NCI-H2081 (cell line): ENCODE measurements at places on chromosomes 12 and 14.

- DNase-seq, result no peak
These were observed 7.1 kb upstream of the SMUG1 start for GRCh38 chr12:54195737-54196347.

- no peak for DNase-seq
These were observed 156.1 kb upstream of the CCND2 start for GRCh38 chr12:4117386-4118016.

DNA sequence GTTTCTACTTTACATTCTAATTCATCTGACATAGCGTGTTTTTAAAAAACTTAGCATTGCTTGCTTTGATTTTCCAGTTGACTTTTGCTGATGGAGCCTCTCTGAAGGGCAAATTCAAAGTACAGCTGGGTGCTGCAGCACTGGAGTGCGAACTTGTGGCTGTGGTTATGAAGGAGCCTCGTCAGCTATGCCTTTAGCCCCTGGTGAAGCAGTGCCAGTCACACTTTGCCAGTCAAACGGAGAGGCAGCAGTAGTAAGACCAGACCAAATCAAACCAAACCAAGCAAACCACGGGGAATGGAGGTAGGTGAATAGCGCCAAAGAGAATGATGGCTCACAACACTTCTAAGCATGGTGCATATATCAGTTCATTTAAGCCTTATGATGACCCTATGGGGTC, 15.1 kb upstream of the SLC38A2 start:
- DNase-seq, result no peak

- DNase-seq, result no peak
These were observed 55.4 kb downstream of the SAMD4A start for GRCh38 chr14:54622192-54622958.

DNA sequence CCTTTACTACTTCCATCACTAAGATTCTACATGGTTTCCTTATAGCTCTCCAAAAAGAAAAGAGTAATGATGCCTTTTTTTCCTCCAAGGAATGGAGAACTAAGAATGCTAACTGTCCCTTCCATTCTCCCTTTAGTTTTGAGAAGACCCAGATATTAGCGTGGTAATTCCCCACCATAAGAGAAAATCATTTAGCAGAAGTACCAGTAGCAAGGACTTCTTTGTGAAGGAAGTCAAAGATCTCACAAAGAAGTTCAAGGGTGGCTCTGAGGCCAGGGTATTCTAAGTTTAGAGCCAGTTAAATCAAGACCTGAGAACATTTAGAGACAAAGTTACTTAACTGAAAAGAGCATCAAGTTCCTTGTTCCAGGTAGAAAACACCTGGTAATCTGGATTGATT, 7.3 kb downstream of the USP15 start:
- no peak for DNase-seq
